ENCODE measurements at places on chromosomes 3 and 15. TPM values are rescaled to one million over a fixed set of nuclear protein-coding genes. Genes with fewer than 3 reads are reported as not detected.

Gene TRH
- total RNA-seq = 0.16 TPM

Gene UROC1
- total RNA-seq = not detected

Gene CCDC54
- not detected for total RNA-seq

Gene LMAN1L
- not detected for total RNA-seq

Gene TRAIP
- total RNA-seq = 25.9 TPM

Gene GOLGA8T
- total RNA-seq = 1.0 TPM

Gene CASR
- 0.16 TPM for total RNA-seq

Gene COL8A1
- 0.87 TPM for total RNA-seq

All from WTC11 (cell line).